ENCODE measurements at places on chromosomes 11 and 22.
A peak's percentile ranks its signal among the peaks of the same experiment; 100 is the strongest.

- no peak for DNase-seq
Measured at GRCh38 chr11:3178349-3178748, 13.2 kb upstream of the OSBPL5 start.

DNA sequence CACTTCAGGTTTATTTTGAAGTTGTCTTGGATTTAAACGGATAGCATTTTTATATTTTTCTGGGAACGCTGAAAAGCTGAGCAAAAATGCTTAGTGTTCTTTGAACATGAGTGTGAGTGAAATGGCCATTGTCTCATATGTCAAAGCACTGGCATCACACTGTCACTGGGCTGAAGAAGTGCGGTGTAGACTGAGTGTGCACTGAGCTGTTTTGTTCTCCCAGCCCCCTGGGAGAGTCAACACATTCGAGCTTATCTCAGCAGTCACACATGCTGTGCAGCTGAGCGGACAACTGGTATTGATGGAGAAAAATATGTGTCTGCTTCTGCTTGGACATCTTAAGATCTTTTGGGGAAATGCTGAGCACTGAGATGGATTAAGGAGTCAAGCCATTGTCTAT is 90.8 kb downstream of the TECTA start:
- DNase-seq: no peak

DNA sequence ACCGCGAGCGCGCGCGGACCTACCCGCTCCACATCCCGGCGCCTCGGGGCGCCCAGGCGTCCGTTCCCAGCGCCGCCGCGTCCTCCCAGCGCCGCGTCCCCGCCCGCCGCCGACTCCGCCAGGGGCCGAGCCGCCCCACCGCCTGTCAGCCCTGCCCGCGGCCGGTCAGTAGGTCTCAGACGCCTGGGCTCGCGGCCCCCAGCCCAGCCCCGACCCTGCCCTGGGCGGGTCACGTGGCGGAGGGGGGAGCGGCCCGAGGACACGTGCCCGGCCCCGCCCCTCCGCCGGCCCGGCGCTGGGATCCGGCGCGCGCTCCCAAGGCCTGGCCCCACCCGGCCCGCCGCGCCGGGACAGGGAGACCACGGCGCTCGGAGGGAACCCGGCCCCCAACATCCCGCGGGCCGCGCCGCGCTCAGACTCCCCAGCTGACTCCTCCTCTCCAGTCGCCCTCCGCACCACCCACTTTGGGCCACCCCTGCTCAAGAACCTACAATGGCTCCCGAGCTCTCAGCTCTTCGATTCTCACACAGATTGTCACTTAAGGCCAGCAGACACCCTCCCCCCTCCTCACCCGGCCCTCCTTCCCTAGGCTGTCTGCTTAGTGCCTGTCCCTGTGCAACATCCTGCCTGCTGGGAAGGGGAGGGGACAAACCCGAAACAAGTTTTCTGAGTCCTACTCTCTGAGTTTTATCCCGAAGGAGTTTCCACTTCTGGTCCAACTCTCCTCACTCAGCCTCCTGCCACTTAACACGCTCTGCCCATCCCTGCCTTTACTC is at the start of gene RAB3IL1:
RAB3IL1 (minus strand) TSS at position 233 of the 776 bp plus-strand sequence; CDS start at position 34, 199 bp downstream.
- DNase-seq: peak; percentile 42

GRCh38 chr11:16262645-16262955 is 93.7 kb downstream of the SOX6 start:
- DNase-seq: peak; percentile 6

DNA sequence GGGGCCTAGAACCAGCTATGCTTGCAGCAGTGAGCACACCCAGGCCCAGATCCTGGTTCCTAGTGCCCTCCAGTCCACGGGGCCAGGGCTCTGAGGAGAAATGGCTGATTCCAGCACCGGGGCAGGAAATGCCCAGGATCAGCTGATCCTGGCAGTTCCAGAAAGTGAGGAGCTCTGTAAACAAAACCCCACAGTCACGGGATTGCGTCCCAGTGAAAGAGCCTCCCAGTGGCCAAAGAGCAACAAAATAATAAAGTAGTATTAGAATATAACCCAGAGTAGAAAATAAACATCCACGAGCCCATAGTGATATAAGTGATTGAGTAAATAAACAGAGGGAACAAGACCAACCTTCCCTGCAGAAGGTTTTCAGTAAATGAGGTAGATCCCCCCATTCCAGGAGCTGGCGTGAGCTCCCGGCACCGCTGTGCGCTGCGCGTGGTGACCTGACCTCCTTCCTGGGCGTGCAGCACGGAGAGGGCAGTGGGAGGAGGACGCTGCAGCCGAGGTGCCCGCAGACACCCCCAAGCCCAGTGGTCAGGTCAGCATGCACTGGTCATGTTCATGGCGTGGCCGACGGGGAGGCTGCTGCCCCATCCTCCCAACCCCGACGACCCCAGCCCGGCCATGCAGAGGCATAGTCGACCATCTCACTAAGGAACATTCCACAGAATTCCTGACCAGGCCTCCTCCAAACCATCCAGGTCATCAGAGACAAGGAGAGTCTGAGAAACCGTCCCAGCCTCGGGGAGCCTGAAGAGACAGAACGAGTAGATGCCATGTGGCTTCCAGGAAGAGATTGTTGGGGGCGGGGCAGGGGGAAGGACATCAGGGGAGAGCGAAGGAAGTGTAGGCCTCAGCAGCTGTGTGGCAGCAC is 19.8 kb downstream of the PTDSS2 start:
- DNase-seq: peak; percentile 83

DNA sequence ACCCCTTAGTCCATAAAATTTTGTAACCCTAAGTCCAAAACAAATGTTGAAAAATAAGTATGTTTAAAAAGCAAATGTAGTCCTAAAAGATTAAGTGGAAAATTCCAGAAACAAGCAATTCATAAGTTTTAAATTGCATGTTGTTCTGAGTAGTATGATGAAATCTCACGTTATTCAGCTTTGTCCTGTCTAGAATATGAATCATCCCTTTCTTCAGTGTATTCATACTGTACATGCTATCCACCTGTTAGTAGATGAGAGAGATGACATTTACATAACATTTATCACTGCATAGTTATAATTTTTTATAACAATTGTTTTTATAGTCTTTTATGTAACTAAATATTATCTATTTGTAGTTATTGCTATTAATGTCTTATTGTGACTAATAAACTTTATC is 622.3 kb upstream of the CHORDC1 start:
- DNase-seq: no peak

GRCh38 chr11:1645357-1645821 is 15.8 kb downstream of the KRTAP5-5 start:
- no peak for DNase-seq

- no peak for DNase-seq
Measured at GRCh38 chr11:62719302-62719978, 7.8 kb downstream of the HNRNPUL2 start.

GRCh38 chr11:125072218-125072960 is 9.3 kb downstream of the SLC37A2 start:
- DNase-seq: no peak

Data from kidney (tissue), 22 donors.